RPMI7951 (cell line): ENCODE measurements at places on chromosomes 1 and 21. TPM values are rescaled to one million over a fixed set of nuclear protein-coding genes. Genes with fewer than 3 reads are reported as not detected.
A peak's percentile ranks its signal among the peaks of the same experiment; 100 is the strongest.

MACO1 gene
- 14.7 and 19.2 TPM in 2 replicates for total RNA-seq

UBE2U gene
- not detected in 2 replicates for total RNA-seq

FALEC gene
- not detected in 2 replicates for total RNA-seq

VHLL gene
- not detected in 2 replicates for total RNA-seq

P3R3URF gene
- not detected in 2 replicates for total RNA-seq

YARS1 gene
- total RNA-seq = 100 and 109 TPM in 2 replicates

CCDC190 gene
- total RNA-seq = 0.12 and 0.29 TPM in 2 replicates

BATF3 gene
- 0.60 and 0.88 TPM in 2 replicates for total RNA-seq

KCNA2 gene
- 0.20 and 0.48 TPM in 2 replicates for total RNA-seq

GRCh38 chr1:234473118-234473517 is 5.9 kb downstream of the TARBP1 start:
- DNase-seq = no peak

DNA sequence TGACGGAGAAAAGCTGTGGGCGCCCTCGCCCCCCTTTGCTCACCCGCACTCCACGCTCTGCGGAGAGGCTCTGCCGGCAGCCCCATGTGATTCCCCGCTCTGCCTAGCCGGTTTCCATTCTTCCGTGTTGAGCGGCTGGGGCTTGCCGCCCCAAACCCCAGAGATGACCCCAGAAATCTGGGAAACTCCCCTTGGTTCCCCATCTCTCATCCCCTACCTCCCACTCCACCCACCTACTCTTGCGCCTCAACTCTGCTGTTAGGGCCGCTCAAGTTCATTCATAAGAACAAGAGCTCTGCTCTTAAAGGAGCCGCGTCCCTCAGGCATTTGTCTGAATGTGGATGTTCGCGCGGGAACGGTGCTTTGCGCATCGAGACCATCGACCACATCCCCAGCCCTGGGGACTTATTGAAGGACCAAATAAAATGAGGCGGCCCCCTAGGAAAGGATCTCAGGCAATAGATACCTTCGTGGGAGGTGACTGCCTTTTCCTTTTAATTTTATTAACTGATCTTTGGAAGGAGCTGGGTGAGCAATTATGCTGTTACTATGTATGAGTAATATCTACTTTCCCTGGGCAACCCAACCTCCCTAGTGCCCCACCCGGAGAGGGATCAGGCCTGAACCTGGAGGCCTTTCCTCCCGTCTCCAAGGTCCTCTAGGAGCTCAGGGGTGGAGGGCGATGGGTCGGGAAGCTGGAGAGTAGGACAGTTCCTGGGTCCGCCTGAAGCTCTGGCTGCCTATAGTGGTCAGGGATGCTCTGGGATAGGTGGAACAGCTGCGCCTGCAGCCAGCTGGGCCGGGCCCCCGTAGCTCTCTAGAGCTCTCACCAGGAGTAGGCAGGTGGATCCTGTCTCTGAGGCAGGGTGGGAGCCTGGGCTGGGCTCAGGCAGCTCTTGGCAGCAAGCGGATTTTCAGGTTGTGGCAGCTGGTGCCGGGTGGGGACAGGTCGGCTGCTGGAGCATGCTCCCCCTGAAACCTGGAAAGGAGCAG is 898 bp downstream of the MFSD2A start:
- DNase-seq = peak; percentile 61

DNA sequence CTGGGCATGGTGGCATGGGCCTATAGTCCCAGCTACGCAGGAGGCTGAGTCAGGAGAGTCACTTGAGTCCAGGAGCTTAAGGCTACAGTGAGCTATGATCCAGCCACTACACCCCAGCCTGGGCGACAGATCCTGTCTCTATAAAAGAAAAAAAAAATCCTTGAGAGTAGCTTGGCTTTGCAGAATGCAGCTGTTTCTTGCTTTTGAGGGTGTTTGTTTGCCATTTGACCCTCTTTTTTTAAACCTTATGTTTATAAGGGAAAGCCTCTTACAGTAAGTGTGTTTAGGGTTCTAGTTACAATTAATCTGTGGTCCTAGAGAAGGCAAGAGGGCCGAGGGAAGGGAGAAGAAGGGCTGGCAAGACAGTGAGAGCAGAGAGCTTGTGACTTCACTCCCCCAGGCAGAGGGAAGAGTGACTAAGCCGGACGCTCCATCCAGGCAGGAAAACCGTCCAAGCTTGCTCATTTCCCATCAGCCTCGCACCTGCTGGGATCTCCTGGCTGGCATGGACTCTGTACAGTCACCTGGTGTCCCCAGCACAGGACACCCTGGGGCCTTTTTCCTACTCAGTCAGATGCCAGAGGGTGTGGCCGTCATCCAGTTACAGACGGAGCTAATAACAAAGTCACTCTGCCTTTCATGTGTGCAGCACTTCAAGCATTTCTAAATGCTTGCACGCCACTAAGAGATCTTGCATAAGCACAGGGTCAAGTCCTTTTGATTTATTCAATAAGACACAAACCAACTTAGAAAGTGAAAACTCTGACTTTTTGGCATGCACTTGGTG is 55.5 kb upstream of the PSEN2 start:
- peak; percentile 99 for DNase-seq

GRCh38 chr1:219333626-219334025 is 159.9 kb downstream of the LYPLAL1 start:
- DNase-seq = no peak

DNA sequence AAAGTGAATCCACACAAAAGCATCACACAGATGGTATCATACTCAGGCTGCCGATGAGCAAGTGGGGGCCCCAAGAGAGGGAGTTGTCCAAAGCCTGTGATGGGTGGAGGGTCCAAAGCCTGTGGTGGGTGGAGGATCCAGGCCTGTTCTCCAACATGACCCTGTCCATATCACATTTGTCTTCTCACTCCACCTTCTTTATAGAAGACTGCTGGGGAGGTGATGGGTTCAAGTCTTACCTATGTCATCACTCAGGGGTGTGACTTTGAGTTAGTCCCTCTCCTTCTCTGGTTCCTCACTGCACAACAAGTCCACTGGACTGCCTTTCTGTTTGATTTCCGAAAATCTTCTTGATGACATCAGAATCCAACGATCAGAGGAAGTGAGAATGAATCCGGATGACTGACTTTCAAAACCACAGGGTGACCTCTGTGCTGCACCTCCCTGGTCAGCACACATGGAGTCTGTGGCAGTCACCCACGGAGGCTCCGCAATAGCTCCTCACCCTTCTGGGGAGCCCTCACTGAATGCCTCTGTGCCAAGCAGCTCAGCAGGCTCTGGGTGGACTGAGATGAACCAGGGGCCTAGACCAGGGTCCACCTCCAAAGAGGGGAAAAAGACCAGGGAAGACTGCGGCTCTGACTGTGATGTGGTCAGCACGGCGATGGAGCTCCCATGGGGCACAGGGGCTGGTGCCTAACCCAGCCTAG is 166.8 kb downstream of the HIVEP3 start:
- DNase-seq = peak; percentile 91

GRCh38 chr1:60920561-60920960 is 161.8 kb upstream of the NFIA start:
- no peak for DNase-seq

DNA sequence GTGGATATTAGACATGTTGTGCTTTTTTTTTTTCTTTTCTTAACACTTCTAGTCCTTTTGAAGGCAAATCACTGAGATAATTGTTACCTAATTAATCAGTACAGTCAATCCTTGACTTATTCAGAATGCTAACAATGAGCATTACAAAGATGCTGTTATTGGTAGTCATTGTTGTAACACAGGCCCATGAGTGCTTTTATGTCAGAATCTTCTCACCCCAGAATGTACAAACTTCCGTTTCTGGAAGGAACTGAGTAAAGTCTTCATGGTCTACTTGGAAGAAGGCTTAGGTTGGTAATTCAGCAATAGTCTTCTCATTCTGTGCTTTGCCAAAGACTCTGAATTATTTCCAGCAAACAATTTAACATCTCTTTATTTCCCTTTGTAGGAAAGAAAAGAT is 3.1 kb downstream of the KCNK1 start:
- DNase-seq = no peak

DNA sequence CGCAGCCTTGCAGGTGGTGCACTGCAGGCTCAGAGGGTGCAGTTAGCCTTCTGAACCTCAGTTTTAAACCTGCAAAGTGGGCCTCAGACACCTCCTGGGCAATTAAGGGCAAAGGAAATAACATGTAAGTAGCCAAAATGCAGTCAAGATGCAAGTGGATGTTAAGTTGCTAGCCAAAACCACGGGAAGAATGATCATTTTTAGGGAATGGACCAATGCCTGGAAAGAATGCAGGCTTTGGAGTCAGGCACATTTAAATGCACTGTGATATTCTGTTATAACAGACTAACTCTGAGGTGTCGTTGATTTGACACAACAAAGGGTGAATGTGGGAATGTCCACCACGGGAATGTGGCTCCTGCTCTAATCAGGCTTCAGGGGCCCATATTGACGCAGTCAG is 57.9 kb upstream of the PTGFRN start:
- DNase-seq = no peak
